CD4-positive, alpha-beta T cell treated with Interleukin-6 at 100 ng/mL for 8 hours (primary cell): ENCODE measurements at places on chromosomes 1 and 21.

- no peak for DNase-seq
Measured at GRCh38 chr1:99469550-99469971, 176.4 kb upstream of the PALMD start.

GRCh38 chr1:14607295-14607694 lies 8.8 kb downstream of the KAZN start:
- no peak for DNase-seq

- DNase-seq = no peak
Measured at GRCh38 chr21:41048145-41048544, 119.8 kb upstream of the BACE2 start.

DNA sequence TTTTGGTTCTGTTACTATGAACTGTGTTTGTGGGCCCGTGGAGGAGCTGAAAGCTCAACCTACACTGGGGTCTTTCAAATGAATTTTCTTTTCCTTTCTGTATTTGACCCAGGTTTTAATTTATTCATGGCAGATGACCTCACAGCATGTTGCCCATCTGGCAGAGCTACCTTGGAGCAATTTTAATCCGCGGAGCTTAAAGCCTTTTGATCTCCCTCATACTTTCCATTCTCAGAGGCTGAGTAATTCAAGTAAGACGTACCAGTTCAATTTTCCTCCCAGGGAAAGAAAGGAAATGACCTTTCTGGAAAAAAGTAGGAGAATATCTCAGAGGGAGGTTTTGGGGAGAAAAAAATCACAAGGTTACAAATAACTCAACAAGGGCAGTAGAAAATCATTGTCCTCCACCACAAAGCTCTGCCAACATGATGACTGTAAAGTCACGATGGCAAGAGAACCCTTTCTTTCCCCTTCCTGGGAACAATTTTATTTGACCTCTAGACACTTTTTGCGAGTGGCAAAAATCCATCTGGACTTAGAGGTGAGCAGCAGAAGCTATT lies 21.6 kb upstream of the PCP4 start:
- DNase-seq = no peak

DNA sequence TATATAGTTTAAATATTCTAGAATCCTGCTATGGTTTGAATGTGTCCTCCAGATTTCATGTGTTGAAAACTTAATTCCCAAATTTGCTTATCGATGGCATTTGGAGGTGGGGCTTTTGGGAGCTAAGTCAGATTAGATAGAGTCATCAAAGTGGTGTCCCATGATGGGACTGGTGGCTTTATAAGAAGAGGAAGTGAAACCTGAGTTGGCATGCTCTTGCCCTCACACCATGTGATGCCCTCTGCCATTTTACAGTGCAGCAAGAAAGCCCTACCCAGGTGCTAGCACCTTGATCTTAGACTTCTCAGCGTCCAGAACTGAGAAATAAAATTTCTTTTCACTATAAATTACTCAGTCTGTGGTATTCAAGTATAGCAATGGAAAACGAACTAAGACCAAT lies 111.3 kb downstream of the TGFB2 start:
- DNase-seq = no peak

DNA sequence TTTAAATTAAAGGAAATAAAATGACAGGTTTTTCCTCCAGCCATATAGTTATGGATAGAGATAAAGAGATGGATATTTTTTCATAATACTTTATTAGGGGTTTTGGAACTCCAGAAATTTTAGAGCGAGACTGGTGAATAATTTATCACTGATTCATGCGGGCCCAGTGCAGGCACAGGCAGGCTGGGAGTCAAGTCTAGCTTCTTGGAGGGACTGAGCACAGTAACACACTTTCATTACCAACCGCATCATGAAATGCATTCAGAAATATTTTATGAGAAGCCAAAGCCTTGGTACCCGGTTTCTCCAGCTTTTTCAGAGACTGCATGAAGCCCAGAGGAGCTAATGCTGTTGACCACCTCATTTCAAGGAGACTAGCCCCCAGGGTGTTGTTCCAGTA lies 215.6 kb downstream of the TNR start:
- no peak for DNase-seq

- no peak for DNase-seq
Measured at GRCh38 chr1:15201849-15202551, 45.0 kb upstream of the FHAD1 start.

- no peak for DNase-seq
Measured at GRCh38 chr1:230899841-230900251, 31.5 kb upstream of the C1orf198 start.

DNA sequence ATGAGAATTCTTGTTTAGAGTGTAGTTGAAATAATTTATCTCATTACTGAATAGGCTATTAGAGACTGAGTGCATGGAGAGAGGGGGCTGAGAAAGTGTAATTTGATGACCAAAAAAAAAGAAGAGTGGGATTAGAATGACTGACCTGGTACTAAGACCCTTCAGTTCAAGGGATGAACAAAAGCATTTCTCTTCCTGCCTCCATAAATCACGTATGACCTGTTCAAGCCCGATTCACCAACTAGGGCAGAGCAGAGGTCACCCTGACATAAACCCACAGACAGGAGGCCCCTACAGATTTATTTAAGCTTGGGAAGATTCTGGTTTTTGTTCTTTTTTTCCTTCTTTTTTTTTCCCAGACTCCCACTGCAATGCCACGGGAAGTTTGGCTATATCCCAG lies 123.7 kb upstream of the COP1 start:
- DNase-seq = no peak

- no peak for DNase-seq
Measured at GRCh38 chr1:226268421-226269124, 40.4 kb downstream of the LIN9 start.

DNA sequence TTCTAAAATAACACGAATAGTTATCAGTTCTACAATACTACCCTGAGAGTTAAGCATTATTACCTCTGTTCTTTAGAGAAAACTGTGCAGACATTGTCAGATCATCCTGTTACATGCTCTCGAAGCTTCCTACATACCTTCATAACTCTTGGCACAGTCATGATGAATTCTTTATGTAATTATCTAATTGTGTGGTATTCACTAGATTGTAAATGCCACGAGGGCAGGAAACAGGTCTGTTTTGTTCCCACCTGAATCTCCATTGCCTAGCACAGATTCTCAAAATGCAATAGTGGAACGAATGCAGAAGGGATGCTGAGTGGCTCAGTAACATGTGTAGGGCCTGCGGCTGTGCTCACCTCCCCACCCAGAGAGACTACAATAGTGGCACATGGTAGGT lies 3.4 kb downstream of the SYT2 start:
- DNase-seq = no peak
